ENCODE measurements at places on chromosomes 16 and 17. TPM values are rescaled to one million over a fixed set of nuclear protein-coding genes. Genes with fewer than 3 reads are reported as not detected.

- DNase-seq = no peak
These were observed 209.8 kb upstream of the CHMP6 start for GRCh38 chr17:80781807-80782277.

GRCh38 chr17:66383333-66383732, 80.9 kb downstream of the PRKCA start:
- DNase-seq = no peak

DOC2A gene
- polyA plus RNA-seq = 4.9 TPM

DNA sequence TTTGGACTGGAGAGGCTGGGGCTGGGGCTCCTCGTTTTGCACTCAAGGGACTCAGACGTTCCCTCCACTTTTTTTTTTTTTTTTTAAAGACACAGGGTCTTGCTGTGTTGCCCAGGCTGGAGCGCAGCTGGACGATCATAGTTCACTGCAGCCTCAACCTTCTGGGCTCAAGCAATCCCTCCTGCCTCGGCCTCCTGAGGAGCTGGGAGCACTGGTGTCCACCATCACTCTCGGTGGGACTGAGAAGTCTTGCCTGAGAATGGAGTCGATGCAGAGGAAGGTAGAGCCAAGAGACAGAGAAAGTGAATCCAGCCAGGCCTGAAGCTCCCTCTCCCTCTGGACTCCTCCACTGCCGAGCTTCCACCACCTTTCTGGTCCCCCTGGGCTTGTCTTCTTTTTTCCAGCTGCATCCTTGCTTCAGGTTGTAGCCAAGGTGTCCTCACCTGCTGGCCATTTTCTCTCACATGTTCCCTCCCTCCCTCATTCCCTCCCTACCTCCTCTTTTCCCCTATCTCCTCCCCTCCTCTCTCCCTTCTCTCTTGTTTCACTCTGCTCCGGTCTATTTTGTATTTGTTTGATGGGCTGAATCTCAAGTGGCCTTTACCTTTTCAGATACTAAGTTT, 233.8 kb downstream of the SNX29 start:
- no peak for DNase-seq

DNA sequence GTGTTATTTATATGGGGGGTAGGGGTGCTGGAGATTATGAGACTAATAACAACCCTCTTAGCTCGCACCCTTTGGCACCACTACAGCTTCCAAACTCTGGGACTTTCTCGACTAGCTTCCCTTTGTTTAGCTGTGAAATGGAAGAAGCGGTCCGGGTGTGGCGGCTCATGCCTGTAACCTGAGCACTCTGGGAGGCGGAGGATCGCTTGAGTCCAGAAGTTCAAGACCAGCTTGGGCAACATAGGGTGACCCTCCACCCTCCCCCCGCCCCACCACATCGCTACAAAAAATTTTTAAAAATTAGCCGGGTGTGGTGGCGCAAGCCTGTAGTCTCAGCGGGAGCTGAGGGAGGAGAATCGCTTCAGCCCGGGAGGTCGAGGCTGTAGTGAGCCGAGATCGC, 814 bp upstream of the CDH3 start:
- no peak for DNase-seq

DNA sequence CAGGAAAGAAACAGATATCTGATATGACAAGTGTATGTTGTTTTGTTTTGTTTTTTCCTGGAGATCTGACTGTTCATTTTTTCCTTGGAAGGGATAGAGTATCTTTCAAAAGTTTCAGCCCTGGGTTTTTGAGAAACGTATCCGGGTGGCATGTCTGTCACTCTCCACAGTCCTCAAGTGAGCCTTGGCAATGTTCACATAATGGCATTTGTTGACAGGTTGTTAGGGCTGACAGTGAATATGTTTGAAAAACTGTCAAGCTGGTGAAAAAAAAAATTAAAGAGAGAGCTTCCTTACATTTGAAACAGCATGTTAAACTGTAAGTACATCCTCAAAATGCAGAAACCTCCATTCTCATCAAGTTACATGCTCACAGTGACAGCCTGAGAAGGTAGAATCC, 113.0 kb upstream of the DYNLRB2 start:
- no peak for DNase-seq

Data from renal pelvis (tissue), 12 donors.